ENCODE measurements at places on chromosomes 2 and 18. TPM values are rescaled to one million over a fixed set of nuclear protein-coding genes. Genes with fewer than 3 reads are reported as not detected.

DNA sequence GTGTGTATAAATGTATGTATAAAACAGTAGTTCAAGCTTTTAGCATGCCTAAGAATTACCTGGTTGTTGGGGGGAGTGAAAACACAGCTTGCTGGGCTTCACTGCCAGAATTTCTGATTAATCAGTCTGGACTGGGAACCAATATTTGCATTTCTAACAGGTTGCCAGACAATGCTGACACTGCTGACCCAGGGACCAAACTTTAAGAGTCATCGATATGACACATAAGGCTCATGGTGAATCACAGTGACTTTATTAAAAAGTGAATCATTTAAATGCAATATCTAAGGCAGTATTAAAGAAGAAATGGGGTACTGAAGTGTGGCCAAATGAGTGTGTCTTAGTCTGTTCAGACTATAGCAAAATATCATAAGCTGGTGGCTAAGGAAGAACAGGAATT is 195.9 kb upstream of the DTNA start:
- no peak for DNase-seq

- peak; percentile 94 for DNase-seq
These were observed 97.2 kb upstream of the ZCCHC2 start for GRCh38 chr18:62425465-62426190.

DNA sequence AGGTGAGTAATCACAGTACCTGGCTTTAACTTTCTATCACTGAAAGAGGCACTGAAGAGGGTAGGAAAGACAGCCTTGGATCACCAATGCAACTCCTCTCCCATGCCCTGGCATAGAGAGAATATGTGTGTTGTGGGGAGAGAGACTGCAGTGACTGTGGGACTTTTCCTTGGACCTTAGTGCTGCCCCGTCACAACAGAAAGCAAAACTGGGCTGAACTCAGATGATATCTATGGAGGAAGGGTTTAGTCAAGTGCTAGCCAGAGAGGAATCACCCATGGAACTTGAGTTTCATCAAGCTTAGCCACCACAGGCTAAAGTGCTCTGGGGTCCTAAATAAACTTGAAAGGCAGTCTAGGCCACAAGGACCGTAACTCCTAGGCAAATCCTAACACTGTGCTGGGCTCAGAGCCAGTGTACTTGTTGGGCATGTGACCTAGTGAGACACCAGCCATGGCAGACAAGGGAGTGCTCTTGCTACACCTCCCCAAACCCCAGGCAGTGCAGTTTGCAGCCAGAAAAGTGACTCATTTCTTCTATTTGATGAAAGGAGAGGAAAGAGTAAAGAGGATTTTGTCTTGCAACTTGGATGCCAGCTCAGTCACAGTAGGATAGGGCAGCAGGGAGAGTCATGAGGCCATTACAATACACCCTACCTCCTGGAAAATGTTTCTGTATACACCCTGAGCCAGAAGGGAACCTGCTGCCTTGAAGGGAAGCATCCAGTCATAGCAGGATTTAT is 105.8 kb upstream of the SPOPL start:
- no peak for DNase-seq

GRCh38 chr18:33440060-33441043 is at the start of gene CCDC178:
TSS of gene CCDC178 (minus strand) at chr18:33440721. CDS start at chr18:33412088, 28,633 bp downstream.
- peak; percentile 66 for DNase-seq

SLC30A3 gene
- total RNA-seq: 0.68 TPM

TUBB8B gene
- total RNA-seq: not detected

DNA sequence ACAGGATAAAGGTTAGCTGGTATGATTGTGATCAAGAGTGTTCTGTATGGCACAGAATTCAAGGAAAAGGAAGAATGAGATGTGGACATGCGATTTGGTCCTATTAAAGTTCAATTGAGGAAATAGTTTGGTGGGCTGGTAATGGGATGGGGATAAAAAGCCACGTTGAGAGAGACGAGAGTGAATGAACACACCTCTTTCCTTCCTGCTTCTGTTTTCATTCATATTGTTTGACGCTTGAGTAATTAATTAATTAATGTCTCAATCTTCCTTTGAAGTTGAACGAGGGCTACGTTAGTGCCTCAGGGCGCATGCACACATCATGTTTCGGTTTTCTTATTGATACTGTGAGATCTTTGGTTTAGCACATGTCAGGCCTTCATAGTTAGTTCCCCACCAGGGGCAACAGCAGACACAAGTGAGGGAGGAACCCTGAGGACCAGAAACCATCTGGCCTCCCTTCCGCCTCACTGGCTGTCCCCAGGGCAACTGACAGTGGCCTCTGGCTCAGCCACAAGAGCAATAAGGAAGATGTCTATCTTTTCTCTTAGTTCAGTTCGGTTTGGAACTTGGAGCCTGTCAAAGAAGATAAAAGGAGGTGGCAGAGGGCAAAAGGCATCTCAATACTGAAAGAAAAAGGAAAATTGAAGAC is 116.0 kb downstream of the LIPG start:
- DNase-seq: no peak

DNA sequence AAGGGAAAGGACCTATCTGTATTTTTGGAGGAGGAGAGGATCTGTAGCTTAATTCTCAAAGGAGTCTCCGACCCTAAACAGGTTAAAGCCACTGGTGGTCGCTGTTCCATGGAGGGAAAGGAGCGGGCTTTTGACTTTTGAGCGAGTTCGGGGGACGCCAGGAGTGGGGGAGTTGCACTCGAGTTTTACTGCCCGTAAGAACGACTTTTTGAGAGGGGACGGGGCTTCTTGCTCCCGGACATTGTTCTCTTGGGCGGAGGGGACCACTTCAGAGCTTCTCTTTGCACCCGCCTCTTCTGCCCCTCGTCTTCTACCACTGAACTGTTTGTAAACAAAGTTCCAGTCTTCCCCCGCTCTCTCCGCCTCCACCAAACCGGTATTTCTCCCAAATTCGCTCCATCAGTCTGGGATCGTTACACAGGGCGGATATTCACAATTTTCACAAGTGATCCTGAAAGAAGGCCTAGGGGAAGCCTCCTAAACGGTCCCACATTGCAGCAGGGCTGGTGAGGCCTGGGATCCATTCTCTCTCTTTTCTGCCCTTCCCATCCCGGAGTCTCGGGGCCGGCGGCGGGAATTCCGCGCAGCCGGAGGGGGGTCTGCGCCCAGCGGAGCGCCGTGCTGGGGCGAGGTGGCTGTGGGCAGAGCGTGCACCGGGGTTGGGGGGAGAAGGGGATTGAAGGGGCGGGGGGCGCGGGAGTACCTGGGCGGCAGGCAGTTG is 6.6 kb downstream of the DLX2 start:
- DNase-seq: no peak

DNA sequence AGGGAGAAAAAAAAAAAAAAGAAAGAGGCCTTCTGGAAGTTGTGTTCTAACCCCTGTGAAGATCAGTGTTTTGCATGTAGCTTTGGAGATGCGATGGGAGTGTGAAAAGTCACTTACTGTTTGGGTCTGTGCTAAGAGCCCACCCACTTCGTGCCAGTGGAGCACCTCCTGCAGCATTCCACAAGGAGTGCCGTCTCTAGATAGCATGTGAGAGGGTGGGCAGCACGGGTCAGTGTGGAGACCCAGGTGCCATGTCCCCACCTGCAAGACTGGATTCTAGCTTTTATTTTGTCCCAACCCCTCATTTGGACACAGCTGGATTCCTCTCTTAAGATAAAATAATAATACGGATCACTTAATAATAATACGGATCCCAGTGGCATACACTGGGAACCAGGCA is 12.5 kb upstream of the TMEM185B start:
- no peak for DNase-seq

GRCh38 chr2:1588978-1589621 is 155.2 kb downstream of the PXDN start:
- DNase-seq: no peak

GRCh38 chr2:58939388-58939787 is 698.3 kb upstream of the FANCL start:
- no peak for DNase-seq

- no peak for DNase-seq
These were observed 211.0 kb downstream of the AKAIN1 start for GRCh38 chr18:4986066-4986465.

GRCh38 chr2:180006231-180006630 is 866 bp downstream of the CWC22 start:
- DNase-seq: no peak

DNA sequence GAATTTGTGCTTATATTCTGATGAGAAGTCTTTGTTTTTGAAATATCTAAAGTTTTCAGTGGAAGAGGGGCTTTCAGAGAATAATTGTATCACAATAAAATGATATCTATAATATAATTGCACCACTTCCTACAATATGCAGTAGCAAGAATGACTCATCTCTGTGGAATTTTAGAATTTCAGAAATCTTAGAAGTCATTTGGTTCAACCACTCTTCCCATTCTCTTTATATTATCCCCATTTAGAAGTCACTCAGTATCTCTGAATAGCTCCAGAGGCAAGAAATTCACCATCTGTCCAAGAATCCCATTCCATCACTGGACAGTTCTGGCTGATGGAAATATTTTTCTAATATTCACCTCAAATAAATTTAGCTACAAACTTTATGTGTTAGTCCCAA is 59.3 kb upstream of the CCDC68 start:
- DNase-seq: no peak

DNA sequence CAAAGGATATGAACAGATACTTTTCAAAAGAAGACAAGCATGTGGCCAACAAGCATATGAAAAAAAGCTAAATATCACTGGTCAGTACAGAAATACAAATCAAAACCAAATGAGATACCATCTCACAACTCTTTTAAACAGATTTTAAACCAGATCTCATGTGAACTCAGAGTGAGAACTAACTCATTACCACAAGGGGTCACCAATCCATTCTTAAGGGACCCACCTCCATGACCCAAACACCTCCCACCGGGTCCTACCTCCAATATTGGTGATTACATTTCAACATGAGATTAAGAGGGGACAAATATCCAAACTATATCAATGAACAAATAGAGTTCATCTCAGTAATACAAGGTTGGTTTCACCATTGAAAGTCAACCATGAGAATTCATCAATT is 319.8 kb upstream of the GULP1 start:
- no peak for DNase-seq

DNA sequence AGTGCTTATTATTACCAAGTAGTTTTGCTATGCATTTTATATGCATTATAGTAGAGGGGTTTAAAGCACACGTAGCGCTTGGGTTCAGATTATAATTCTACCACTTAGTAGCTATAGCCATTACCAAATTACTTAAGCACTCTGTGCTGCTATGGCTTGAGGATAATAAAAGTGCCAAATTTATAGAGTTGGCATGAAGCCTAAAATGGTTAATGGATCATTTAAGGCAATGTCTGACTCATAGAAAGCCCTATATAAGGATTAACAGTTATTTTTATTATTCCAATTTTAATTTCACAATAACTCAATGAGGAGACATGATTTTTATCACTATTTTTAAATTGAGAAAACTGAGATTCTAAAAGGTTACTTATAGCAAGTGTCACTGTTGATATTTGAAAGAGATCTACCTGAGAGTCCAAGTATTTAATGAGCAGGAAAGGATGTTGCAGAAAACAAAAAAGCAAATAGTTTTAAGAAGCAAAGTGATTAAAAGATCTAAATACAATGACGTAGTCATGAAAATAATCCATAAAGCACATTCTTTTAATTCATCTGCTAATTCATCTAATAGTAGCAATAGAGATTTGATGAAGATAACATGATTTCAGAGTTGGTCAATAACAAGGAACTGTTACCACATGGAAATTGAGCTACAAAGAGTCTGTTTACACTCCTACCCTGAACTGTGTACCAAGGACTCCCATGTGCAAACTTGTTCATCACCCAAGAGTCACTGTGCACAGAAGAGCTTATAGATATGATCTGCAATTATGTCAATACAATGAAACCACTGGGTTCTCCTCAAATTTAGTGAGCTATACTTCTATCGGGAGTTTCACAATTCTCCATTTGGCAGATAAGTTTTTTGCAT is 78.8 kb upstream of the DTNA start:
- no peak for DNase-seq

DNA sequence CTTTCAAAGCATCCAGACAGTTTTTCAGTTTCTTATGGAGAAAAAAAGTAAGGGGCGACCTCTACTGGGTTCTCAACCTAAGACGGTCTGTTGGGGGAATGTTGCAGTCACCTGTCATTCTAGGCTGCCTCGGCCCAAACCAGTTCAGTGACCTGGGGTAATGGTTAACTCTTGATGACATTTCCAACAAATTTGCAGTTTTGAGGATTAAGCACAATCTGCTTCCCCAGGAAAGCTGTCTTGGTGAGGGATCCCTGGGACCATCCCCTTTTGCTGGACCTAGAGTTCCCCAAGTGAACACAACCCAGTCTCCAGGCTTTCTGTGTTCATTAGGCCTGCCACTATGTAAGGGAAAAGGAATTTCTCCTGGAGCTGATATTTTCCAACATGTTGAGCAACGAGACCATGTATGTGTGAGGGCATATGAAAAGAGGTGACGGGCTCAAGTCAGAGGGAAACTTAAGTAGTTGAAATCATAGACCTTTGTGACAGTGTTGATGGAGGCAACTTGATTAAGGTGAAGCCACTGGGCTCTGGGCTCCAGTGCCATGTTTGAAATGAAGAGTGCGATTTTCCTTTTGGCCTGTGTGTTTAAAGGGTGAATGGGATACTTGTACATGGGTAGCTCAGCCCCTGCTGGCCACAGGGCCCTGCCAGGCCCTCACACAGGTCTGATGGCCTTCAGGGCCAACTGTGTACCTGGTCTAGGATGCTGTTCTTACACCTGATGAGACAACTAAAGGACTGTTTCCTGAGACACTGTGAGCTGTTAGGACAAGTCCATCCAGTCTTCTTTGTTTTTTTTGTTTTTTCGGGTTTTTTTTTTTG is 27.0 kb downstream of the FOSL2 start:
- DNase-seq: peak; percentile 32

GRCh38 chr2:939936-940601 is 10.6 kb upstream of the SNTG2 start:
- no peak for DNase-seq

FBXO15 gene
- total RNA-seq: not detected

GRCh38 chr2:9705196-9705595 is 74.4 kb upstream of the YWHAQ start:
- DNase-seq: no peak

C2orf66 gene
- total RNA-seq: not detected

DPP10 gene
- total RNA-seq: 3.5 TPM

TLX2 gene
- total RNA-seq: 1.9 TPM

GRCh38 chr2:197130318-197130717 is 180.3 kb downstream of the ANKRD44 start:
- no peak for DNase-seq

DNA sequence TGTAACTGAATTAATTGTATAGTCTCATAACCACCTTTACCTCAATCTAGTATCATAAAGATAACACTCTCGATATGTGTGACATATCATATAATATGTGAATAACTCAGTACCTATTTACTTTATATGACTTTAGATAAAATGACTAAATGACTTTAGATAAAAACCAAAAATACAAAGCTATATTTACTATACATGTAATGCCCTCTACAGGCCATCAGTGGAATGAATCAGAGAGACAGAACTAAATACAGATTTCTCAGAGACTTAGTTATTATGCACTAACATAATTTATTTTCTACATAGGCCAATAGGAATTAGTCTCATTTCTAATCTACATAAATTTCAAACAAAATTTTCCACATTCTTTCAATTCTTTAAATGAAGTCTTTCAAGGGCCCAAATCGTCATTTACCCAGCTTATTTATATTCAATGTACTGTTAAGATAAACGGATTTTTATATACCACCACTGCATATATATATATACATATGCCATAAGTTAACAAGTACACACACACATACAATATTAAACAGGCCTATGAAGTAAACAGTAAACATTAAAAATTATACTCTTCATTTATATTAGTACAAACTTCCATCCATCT is 219.9 kb downstream of the EXOC6B start:
- no peak for DNase-seq

EML6 gene
- 1.9 TPM for total RNA-seq

GRCh38 chr2:188365058-188365641 is 73.5 kb downstream of the GULP1 start:
- DNase-seq: no peak

Measured in sigmoid colon (tissue), 7 donors.